GM23248 (cell line): ENCODE measurements at places on chromosomes 4 and X. TPM values are rescaled to one million over a fixed set of nuclear protein-coding genes. Genes with fewer than 3 reads are reported as not detected.

DNA sequence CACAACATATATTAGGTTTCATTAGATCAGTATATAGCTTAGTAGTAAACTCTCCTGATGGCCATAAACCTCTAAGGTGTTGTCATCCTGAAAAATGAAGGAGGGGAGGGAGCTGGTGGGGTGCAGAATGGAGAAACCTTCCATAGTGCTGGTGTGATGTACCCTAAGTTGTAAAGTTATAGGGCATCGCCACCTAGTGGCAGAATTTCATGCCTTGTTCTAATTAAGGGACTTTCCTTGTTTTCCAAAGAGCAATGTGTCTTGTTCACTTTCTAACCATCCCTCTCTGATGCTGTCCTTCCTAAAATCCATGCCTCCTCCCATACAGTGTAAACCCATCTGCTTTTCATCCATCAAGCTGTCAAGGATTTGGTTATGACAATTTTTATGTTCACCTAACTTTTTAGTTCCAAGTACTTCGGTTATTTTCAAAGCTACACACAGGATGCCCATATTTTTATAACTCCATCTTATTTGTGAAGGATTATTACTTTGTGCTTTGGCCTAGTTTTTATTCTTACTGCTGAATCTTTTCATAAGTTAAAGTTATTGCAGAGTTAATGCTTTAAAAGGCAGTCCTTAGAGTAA is 4.5 kb downstream of the NBDY start:
- peak; percentile 48 for DNase-seq

- DNase-seq: no peak
Observed at GRCh38 chr4:105130945-105131344, 15.7 kb upstream of the TET2 start.

DNA sequence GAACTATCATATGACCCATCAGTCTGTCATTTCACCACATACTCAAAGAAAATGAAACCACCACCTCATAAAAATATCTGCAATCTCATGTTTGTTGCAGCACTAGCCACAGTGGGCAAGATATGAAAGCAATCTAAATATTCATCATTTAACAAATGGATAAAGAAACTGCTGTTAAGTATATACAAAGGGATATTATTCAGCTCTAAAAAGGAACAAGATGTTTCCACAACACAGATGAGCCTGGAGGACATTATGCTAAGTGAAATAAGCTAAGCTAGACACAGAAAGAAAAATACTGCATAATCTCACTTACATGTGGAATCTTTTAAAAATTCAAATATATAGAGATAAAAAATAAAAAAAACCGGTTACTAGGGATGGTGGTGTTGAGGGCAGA is 108.2 kb upstream of the BRWD3 start:
- DNase-seq: no peak

The RBM47 gene
- total RNA-seq: 1.3 and 2.0 TPM in 2 replicates

The OCRL gene
- total RNA-seq: 13.0 and 17.2 TPM in 2 replicates
